ENCODE measurements at places on chromosomes 7 and 10.

- DNase-seq = no peak
These were observed 228.6 kb downstream of the FGFR2 start for GRCh38 chr10:121369616-121370015.

DNA sequence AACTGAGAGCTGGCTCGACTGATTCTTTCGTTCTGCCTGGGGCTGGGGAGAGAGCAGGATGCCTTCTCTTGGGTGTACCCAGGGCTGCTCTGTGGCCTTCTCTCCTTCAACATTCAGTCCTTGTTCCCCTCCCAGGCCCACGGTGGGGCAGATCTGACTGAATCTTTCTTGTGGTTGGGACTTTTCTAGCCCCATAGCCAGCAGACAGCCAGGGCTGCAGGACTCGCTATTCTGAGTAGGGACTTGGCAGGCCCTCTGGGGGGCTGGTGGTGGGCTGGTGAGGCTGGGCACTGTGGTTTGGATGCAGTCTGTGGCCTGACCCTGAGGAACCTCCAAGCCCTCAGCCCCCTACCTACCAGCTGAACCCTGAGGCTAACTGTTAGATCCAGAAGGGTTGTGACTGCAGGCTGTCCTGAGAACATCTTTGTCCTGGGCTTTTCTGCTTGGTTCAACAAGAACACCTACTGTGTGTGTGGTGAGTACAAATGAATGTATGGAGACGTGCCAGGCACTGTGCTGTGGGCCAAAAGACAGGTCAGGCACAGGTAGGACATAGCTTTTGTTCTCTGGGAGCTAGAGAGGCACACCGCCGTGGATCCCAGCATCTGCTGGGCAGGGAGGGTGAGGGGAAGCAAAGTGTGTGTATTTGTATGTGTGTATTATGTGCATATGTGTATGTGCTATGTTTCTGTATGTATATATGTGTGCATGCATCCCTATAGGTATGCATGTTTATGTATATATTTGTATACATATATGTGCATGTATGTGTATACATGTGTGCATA, 2.1 kb upstream of the PALD1 start:
- no peak for DNase-seq

GRCh38 chr10:28638392-28638791, 38.9 kb upstream of the BAMBI start:
- DNase-seq = no peak

GRCh38 chr10:86651021-86651471, 3.3 kb upstream of the OPN4 start:
- no peak for DNase-seq

DNA sequence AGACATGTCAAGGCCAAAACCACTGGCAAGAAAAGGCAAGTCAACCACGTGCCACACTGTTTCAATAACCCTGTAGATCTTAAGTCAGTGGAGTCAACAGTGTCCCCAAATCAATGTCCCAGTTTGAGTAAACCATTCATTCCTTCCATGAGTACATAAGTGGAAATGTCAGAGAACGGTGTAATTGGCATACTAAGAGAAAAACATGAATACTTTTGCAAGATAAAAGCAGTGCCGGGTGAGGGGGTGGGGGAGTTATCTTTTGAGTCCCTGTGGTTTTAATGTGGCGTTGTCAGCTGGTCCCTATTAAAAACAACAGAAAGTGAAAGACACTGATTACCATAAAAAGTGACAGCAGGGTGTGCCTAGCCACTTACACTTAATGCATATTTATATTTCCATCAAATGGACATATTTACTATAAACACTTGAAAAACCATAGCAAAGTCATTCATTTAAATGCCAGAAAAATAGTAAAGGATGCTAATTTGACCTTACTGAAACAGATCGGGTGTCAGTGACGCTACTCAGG, 37.8 kb downstream of the RSU1 start:
- no peak for DNase-seq

- no peak for DNase-seq
These were observed 110.2 kb downstream of the MAPK8 start for GRCh38 chr10:48416584-48417232.

DNA sequence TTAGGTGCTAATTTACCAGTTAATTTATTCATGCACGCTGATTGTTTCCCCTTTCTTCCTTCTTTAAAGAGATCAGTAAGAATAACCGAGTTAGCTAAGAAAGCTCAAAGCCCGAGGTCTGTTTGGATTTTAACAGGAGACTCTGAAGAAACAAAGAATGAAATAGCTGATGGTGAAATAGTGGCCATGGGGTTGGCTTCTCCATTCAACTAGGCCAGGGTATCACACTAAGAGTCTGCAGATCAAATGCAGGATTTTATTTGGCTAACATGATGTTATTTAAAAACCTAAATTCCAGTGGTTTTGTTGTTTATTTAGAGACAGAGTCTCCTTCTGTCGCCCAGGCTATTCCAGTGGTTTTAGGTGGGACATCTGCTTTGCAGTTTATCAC, 65.2 kb upstream of the SYPL1 start:
- no peak for DNase-seq

GRCh38 chr10:82191653-82192052, 316.7 kb downstream of the NRG3 start:
- no peak for DNase-seq

- DNase-seq = no peak
These were observed 155.4 kb downstream of the NEURL1 start for GRCh38 chr10:103648636-103649532.

GRCh38 chr10:8102708-8103401, 48.4 kb downstream of the GATA3 start:
- no peak for DNase-seq

GRCh38 chr7:151686016-151686766, 166.5 kb upstream of the RHEB start:
- DNase-seq = no peak

DNA sequence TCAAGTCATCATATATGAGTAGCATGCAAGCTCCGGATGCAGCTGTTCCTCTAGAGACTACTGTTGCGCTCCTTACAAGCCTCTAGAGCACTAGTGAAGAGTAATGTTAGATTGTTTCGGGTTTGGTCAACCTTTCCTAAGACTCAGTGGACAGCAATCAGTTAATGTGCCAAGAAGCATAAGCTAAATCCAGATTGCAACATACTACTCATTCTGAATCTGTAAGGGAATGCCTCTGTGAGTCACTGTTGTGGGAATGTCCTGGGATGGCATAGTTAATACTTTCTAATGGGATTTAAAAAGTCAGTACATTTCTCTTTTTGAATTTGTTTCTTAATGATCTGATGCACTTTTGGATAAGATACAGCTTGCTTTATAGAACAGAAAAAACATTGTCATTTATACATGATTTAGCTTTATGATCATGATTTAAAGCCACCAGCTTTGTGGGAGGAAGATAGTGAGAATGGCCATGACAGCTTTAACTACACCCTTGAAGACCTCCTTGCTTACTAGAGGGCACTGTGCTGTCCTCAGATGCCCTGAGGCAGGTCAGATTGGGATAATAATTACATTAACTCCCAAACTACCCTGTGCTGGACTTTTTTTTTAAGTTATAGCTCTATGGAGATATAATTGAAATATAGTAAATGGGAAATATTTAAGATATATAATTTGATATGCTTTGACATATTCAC, 138.4 kb downstream of the SDK1 start:
- DNase-seq = no peak

DNA sequence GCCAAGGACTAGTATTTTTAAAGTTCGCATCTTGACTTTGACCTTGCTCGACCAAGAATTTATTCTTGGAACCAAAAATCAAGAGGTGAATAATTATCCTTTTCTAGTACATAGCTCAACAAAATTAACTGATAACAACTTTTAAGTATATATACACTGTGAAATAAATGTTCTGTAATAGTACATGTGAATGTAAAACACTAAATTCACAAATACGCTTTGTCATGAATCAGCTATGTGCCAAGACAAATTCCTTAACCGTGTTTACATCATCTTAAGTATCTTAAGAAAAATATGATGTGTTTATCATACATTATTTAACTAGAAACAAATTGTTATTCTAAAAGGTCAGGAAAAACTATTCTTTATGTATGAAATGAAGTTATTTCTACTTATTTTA, 83.3 kb downstream of the CUL2 start:
- no peak for DNase-seq

GRCh38 chr10:60708666-60709065, 69.6 kb upstream of the CDK1 start:
- no peak for DNase-seq

- no peak for DNase-seq
These were observed 84.4 kb downstream of the GLI3 start for GRCh38 chr7:42152329-42153205.

DNA sequence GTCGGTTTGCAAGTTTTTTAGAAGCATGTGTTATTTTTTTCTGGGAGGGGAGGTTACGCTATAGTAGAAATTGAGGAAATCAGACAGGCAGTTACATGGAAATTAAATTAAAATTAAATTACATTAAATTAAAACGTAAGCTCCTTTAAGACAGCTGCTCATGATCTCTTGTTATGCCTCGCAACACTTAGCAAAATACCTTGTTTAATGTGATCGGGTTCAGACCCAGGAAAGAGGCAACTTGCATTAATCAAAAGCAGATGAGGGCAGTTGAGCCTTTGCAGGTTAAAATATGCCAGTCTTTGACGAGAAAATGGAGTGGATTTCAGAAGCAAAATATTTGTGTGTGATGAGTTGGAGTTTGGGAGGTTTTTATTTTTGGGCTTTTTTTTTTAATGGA, 651.8 kb downstream of the INHBA start:
- DNase-seq = no peak

GRCh38 chr7:127950233-127950935, 80.9 kb downstream of the LRRC4 start:
- DNase-seq = no peak

- no peak for DNase-seq
These were observed 117.3 kb downstream of the THSD7A start for GRCh38 chr7:11714676-11715075.

DNA sequence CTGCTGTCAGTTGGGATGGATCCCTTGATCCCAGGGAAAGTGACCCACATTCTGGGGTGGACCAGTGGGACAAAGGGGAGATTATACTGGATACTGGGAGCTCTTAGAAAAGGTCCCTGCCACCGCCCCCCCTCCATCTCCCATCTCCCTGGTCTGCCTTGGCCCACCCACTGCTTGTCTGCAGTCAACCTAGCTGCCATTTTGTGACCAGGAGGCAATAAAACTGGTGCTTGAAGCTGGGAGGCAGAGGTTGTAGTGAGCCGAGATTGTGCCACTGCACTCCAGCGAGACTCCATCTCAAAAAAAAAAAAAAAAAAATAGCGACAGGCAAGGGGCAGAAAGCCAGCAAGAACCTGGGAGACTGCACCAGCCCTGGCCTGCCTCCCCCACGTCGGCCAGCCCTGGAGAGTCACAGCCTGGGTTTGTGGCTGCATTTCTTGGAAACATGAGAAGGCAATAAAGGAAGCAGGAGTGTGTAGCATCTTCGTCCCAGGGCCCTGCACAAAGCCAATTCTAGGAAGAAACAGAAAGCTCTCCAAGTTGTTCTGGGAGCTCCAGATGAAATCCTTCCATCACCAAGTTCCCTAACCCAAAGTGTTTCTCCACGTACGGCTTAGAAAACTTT, 4.7 kb upstream of the ARPC1B start:
- no peak for DNase-seq

DNA sequence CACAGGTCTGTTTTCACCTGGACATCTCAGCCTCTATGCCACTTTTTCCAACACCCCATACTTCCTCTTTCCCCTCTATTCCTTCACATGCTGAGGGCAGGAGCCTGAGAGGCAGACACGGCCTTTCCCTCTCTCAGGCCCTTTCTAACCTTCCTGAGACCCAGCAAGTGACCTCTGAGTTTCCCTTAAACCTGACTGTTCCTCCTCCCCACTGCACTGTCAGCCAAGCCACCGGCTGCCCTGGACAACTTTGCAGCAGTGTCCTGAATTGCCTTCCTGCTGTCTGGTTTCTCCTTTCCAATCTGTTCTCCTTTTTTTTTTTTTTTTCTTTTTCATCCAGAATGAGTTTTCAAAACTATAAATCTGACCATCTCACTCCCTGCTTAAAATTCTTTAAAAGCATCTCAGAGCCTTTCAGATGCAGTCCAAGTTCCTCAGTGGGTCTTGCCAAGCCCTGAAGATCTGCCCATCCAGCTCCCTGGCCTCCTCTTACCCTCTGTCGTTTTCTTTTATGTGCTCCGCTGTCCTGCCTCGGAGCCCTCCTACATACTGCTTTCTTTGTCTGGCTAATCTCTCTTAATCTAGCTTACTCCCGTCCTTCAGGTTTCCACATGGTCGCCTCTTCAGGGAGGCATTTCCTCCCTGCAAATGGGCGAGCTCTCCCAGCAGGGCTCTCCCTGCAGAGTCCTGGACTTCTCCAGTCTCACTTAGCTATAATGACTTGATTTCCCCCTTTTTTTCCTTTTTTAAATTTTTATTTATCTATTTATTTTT, 30.5 kb downstream of the SLC13A4 start:
- DNase-seq = no peak

DNA sequence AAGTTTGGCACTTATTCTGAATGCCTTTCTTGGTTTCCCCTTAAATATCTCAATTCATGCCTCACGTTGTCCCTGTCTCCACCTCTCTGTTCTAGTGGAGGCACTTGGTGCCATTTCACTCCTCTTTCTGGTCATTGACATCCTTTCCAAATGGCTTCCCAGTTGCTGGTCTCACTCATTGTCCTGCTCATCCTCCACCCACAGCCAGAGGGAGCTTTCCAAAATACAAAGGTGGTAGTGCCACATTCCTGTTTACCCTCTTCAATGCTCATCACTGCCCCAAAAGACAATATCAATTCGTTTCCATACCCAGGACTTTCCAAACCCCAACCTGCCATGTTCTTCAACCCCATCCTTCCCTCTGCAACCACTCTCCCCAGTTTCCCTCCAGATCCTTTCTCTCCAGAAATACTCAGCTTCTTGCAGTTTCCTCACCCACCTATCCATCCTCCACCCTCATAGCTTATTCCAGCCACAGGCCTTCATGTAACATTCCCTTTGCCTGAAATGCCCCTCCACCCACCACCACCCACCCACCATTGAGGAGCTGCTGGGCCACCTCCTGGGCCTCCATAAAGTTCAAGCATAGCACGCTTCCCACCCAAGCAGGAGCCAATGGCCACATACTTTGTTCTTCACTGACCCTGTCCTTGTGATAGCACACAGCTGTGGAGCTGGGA, 63.1 kb upstream of the ADRB1 start:
- no peak for DNase-seq

DNA sequence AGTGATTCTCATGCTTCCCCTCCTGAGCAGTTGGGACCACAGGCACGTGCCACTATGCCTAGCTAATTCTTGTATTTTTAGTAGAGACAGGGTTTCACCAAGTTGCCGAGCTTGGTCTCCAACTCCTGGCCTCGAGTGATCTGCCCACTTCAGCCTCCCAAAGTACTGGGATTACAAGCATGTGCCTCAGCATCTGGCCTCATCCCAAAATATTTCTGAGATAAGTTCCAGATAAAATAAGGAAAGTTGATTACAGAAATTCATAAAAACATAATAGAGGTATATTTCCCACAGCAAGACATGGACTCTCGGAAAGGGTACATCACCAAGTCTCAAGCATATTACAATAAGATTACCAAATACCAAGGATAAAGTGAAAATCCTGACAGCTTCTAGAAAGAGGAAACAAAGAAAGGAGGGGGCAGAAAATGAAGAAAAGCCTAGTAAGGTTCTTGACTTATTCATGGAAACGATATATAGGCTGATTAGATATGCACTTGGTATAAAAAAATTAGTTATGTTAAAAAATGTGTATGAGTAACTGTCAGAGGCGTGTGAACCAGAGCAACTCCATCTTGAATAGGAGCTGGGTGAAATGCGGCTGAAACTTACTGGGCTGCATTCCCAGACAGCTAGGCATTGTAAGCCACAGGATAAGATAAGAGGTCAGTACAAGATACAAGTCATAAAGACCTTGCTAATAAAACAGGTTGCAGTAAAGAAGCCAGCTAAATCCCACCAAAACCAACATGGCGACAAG, 35.0 kb downstream of the IQUB start:
- no peak for DNase-seq

- DNase-seq = no peak
These were observed 11.6 kb upstream of the ORAI2 start for GRCh38 chr7:102421706-102422240.

All from NCI-H2081 (cell line).